Erythroblast (primary cell): ENCODE measurements at places on chromosomes 12 and 14.

DNA sequence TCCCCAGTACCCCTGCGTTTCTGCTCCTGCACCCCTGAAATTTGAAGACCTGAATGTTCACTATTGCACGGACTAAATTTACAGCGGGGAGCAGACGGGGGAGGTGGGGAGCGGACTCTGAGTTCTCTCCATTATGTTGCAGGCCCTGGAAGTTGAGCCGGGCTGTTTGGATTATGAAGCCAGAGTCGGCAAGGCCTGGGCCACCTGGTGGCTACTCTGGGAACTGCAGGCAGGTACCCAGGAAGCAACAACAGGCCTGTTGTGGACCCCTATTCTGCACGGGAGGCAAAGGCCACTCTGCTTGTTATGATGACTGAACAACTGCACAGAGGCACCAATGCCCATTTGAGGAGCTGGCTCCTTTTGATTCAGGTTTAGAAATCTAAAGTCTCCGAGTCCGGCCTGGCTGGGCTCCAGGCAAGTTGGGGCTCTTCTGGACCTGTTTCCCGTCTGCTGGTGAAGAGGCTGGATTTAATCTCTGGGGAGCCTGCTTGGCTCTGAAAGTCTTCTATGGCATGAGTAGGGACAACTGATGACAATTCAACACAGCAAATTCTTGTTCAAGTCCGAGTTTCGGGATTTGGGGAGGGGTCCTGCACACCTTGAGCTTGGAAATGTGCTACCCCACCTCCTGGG lies 34.1 kb upstream of the FAM181A start:
- DNase-seq, result peak; percentile 31

DNA sequence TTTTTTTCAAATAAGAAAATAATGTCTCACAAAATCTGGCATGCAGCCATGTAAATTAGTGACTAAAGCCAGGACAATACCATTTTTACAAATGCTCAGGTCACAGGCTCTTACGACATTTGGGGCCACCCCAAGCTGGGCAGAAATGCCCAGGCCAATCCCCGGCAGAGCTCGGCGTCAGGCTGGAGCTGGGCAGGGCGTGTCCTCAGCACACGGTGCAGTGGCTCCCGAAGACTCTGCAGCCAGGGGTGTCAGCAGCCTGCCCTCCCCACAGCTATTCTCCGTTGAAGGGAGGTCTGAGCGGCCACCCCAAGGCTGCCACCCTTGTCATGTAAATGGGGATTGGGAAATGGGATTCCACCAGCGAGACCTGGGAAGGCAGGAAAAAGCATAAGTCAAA lies 158.6 kb downstream of the DICER1 start:
- DNase-seq, result no peak

DNA sequence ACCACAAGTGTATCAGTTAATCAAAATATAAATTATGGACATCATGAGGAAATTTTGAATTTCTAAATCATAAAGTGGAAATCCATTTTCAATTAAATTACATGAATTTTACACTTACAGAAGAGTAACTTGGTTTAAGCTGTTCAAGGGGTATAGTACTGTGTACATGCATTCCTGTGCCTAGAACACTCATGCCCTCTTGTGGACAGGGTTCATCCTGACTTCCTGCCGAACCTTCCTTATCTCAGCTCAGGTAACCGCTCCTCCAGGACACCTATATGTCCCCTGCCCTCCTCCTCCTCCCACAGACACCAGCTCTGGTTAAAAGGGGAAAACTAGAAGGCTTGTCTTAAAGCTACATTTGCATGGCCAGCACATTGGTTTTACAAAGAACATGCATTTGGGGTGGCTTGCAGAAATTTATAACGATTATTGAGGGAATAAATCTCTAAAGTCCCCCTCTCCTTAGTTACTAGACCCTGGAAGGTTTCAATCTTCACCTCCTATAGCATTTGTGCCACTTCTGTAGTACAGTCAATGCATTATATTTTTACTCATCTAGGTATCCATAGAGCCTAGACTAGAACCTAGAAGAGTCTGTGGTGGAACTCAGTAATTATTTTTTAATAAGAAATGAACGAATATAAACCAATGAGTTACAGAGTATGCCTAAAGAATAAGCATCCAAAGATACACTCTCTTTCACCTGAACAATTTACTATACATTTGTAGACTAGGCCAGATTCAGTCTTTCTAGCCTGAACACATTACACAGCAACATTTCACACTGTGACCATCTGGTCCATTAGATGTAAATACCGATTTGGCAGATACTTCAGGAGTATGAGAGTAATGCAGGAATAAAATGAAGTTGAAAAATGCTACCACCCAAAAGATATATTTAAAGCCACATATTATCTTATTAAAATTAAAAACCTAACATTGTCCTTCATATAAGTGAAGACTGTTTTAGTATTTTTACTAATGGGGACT lies 345.6 kb downstream of the PAWR start:
- peak; percentile 34 for DNase-seq

DNA sequence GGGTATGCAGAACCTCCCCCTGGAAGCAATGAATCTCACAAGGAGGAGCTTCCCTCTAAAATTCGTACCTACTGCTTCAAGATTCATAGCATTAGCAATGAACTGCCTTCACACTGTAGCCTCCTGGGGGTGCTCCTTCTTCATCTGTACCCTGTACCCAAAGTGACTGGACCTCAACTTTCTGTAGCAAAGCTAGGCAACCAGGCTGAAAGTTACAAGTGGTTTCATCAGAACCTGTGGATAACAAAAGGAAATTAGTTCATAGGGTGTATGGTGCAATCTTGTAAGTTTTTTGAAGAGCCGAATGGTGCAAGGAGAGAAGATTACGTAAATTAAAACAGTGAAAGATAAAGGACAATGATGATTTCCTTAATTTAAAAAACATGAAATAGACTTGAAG lies 1541.7 kb upstream of the FLRT2 start:
- DNase-seq, result no peak

- no peak for DNase-seq
These were observed 46.6 kb upstream of the VPS33A start for GRCh38 chr12:122312926-122313325.

DNA sequence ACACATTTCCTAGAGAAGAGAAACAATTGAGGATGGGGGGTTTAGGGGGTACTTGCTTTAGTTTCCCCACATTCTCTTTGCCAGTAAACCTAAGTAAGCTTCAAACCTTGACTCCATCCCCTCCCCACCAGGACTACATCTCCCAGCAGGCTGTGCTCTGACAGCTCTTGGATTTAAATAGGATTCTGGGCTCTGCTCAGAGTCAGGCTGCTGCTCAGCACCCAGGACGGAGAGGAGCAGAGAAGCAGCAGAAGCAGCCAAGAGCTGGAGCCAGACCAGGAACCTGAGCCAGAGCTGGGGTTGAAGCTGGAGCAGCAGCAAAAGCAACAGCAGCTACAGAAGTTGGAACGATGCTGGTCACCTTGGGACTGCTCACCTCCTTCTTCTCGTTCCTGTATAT lies 20.6 kb downstream of the RDH12 start:
- DNase-seq, result no peak

- no peak for DNase-seq
These were observed 43.5 kb upstream of the P2RX7 start for GRCh38 chr12:121089031-121089812.

DNA sequence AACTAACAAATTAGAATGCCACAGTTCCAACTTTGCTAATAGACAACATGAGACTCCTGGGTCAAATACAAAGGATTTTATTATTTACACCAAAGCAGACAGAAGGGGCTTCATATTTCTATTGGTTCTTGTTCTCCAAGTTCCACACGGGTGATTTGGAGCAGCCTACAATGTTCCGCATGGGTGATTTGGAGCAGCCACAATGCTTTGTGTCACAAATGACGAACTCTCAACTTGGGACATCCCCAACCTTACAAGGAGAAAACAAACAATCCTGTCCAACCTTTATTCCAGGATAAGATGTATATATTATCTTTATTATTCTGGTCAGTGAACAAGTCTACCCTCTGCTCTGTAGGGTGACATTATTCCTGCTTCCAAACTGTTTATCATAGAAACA lies 694.3 kb upstream of the MGAT4C start:
- DNase-seq, result no peak
